ENCODE measurements at places on chromosomes 1 and 21. TPM values are rescaled to one million over a fixed set of nuclear protein-coding genes. Genes with fewer than 3 reads are reported as not detected.

DIRAS3 gene
- total RNA-seq: 0.75 TPM

ASTN1 gene
- not detected for total RNA-seq

FH gene
- total RNA-seq: 73.2 TPM

LCE2C gene
- not detected for total RNA-seq

AGBL4 gene
- not detected for total RNA-seq

PODN gene
- total RNA-seq: 0.45 TPM

MTMR11 gene
- 5.3 TPM for total RNA-seq

BNIPL gene
- total RNA-seq: under 0.01 TPM

KCNJ15 gene
- 0.18 TPM for total RNA-seq

EIF2D gene
- 50.7 TPM for total RNA-seq

THEMIS2 gene
- total RNA-seq: 3.1 TPM

SERTAD4 gene
- 1.4 TPM for total RNA-seq

PRPF38B gene
- 11.4 TPM for total RNA-seq

LRRIQ3 gene
- total RNA-seq: 0.63 TPM

CSF3R gene
- total RNA-seq: not detected

KPRP gene
- total RNA-seq: not detected

ATF6 gene
- total RNA-seq: 37.4 TPM

TMEM79 gene
- 1.2 TPM for total RNA-seq

B4GALT3 gene
- total RNA-seq: 21.3 TPM

OLFML3 gene
- total RNA-seq: 0.45 TPM

PPIH gene
- 28.7 TPM for total RNA-seq

PLEKHN1 gene
- 0.36 TPM for total RNA-seq

ARTN gene
- total RNA-seq: 0.09 TPM

OR6P1 gene
- not detected for total RNA-seq

SLC44A3 gene
- total RNA-seq: 0.27 TPM

PGLYRP4 gene
- not detected for total RNA-seq

CLIC6 gene
- total RNA-seq: not detected

PROK1 gene
- not detected for total RNA-seq

C1orf210 gene
- not detected for total RNA-seq

BTBD19 gene
- 13.2 TPM for total RNA-seq

GJA9 gene
- total RNA-seq: not detected

All from endothelial cell of coronary artery (primary cell).